CD8-positive, alpha-beta T cell (primary cell): ENCODE measurements at places on chromosomes 6 and 20.

GRCh38 chr6:105994591-105995390 lies 91.3 kb upstream of the PRDM1 start:
- DNase-seq = no peak

- DNase-seq = no peak
Observed at GRCh38 chr6:114068116-114068515, 97.2 kb upstream of the HDAC2 start.

GRCh38 chr20:13278812-13279570 lies 57.9 kb downstream of the ISM1 start:
- DNase-seq = no peak

DNA sequence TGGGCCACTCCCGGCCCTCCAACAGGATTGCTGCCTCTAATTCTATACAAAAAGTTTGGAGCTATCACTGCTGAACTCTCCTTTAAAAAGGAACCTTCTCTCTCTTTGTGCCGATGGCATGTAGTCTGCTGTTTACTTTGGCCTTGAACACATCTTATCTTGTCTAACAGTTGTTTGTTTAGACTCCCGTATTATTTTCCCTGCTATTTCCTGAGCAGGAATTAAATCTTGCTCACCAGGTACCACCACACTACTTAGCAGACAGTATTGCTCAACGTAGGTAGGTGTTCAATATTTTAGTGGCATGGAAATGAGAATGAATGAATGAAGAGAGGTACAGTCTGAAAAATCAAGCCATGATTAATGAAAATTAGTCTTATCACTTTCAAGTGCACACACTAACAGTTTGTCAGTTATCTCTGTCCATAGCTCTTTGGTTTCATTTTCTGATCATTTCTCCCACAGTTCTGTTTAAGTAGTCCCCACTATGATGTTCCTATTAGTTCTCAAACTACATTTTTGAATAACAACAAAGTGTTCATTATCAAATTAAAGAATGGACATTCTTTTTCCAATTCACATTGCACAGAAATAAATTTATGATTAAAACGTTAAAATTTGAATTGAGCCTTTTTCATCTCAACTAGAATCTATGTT lies 6.8 kb upstream of the HEY2 start:
- no peak for DNase-seq

GRCh38 chr20:23237201-23237600 lies 113.4 kb upstream of the NXT1 start:
- DNase-seq = no peak

- no peak for DNase-seq
Observed at GRCh38 chr6:157954150-157955117, 27.2 kb upstream of the SYNJ2 start.

DNA sequence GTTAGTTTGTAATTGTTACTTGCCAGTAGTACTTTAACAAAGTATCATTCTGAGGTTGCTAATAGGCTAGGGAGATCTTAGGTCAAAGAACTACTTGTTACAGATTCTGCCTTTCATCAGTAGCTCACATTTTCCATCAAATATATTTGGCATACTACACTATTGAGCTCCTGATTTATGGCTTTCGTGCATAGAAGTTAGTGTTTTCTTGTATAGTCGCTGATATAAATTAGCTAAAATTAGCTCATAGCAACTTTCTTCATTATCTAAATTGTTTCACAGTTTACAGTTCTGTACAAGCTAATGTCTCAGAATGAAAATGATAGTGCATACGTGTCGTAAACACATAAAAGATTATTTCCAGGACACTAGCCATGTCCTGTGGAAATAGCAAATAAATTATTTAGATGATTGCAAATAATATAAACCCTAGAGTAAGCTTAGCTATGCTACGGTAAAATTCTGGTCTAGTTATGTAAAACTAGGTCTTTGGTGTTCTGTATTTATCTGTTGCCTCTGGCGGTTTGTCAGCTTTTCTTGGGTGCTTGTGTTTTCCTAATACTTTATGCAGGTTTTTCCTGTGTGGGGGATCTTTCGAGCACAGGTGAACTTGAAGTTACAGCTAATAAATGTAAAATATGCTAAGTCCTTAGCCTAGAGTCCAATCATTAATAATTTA lies 15.1 kb downstream of the PDE7B start:
- no peak for DNase-seq

GRCh38 chr6:70686548-70687133 lies 19.0 kb downstream of the SMAP1 start:
- no peak for DNase-seq

DNA sequence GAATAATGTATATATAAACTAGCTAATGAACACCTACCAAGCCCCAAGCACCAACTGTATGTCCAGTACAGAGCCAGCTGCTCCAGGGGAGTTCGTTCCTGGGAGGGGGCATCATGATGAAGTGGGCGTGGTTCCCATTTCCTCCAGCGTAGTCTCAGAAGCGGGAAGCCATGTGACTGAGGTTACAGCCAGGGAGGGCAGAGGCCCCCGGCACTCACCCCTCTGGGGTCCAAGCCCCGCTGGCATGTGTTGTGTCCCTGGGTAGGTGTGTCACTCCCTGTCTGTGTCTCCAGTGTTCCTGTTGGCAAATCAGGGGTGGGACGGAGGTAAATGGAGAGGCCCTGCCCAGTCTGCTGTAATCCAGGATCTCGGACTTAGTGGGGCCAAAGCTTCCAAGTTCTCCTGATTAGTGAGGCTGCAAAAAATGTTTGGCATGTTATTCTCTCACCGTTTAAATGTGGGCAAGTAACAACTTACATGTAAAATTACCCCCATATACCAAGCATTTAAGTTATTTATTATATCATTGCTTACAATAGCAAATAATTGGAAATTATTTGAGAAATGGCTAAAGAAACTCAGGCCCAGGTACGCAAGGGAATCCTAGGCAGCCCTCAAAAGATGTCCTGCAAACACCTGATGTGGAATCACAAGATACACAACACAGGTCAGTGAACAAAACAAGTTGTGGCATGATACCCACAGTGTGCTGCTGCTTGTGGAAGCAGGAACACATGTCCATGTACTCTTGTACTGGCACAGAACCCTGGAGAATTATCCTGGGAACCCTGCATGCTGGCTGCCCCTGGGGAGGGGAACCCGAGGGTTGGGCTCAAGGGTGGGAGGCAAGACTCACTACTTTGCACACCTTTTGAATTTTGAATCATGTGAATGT lies 22.2 kb downstream of the FAM110A start:
- no peak for DNase-seq

DNA sequence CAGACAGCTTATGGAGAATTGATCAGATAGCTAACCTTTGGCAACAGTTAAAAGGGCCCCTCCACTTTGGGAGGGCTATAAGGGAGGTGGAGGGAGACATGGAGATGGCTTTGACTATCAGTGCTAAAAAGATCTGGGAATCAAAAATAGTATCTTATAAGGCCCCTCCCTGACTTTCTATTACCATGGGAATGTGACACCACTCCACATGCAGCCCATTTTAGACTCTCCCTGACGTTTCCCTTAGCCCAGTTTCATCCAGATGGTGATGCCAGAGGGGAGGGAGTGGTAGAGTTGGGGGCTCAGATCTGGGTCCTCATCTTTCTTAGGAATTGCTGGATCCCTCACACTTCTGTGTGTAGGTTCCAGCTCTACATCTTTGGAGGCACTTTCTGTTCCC lies 200.0 kb upstream of the DTNBP1 start:
- no peak for DNase-seq

- DNase-seq = no peak
Observed at GRCh38 chr6:170011204-170012036, 260.0 kb downstream of the ERMARD start.
